ENCODE measurements at places on chromosomes 11 and 22.

DNA sequence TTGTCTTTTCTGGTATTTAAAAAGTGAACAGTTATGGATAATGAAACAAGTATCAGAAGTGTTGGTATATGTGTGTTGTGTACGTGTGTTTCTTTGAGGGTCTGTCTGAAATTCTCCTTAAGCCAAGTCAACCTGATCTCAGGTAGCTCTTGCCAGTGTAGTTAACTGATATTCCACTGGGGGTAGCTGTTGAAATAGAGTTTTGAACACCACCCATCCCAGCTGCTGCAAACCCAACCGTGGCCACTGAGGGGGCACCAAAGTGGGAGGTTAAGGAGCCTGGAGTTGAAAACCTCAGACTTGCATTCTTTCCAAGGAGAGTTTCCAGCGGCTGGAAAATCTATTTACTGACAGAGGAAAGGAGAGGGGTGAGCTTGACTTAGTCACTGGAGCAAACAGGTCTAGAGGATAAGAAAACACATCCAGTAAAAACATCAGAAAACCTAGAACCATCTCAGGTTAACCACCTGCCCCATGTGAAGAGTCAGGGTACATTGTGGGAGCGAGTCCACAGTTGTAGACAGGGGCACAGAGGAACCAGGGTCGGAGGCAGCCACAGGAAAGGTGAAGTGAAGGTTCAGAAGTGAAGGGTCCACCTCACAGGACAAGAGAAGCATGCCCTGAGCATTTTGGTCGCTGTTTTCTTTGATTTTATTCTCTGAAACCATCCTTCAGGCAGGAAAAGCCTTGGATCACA is 8.8 kb upstream of the CUL5 start:
- DNase-seq = no peak

DNA sequence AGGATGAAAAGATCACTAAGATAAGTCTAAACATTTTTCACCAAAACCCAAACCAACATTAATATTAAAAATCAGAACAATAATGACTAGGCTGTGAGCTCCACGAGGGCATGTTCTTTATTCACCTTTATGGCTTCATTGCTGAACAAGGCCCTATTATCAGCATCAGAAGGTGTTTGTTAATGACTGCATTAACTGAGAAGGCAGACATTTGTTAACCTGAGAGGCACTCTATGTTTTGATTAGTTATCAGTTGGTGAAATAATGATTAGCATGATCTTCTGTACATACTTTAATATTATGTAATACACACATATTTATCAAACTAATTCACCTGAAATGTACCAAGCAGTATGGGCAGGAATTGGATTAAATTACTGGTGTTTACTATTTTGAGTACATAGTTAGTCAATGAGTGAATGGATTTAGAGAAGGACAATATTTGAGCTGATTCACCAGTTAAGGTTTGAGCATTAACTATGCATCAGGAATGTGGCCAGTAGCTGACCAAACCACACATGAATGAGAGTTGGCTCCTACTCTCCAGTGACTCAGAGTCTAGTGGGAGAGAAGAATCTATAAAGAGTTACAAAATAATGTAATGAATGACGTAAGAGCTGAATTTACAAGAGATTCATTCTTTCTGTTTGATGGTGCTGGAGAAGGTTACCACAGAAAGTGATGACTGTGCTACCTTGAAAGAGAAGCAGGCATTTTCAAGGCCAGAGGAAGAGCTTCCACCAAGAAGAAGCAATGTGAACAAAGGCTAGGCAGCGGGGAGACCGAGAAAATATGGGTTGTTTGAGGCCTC is 6.7 kb downstream of the IL18 start:
- no peak for DNase-seq

- no peak for DNase-seq
These were observed 19.2 kb upstream of the OR56A3 start for GRCh38 chr11:5922749-5923426.

DNA sequence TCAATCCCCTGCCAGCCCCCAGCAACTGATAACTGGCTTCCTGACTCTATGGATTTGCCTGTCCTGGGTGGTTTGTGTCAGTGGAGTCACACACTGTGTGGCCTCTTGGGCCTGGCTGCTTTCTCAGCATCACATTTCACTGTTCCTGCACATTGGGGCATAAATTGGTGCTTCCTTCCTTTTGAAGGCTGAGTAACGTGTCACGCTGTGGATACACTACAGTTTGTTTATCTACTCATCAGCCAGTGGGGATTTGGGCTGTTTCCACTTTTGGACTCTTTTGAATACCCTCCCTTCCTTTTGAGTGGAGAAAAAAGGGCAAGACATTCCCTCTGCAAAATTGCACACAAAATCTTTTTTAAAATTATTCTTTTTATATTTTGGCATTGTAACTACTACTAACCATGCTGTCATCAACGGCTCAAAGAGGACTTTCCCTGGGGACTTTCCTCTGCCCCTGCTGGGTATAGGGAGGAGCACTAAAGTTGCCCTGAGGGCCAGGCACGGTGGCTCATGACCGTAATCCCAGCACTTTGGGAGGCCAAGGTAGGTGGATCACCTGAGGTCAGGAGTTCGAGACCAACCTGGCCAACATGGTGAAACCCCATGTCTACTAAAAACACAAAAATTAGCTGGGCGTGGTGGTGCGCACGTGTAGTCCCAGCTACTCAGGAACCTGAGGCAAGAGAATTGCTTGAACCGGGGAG is 7.8 kb upstream of the CELSR1 start:
- no peak for DNase-seq

DNA sequence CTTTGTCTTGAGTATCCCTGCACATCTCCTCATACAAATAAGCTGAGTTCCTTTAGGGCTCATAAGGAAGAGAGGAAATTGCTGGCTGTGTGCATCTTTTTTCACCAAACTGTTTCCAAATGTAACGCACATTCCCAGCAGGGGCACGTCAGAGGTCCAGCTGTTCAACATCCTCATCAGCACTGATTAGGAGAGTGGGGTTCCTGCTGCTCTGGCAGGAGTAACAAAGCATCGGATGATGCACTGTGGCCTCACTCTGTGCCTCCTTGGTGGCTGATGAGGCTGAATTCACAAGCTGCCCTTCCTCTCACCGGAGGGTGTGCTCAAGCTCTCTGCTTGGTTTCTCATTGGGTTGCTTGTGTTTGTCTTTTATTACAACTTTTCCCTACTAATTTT is 35.5 kb upstream of the SLC25A1 start:
- no peak for DNase-seq

GRCh38 chr11:44032299-44033085 is 15.3 kb upstream of the ACCSL start:
- no peak for DNase-seq

GRCh38 chr11:100003985-100004384 is 683.1 kb upstream of the ARHGAP42 start:
- DNase-seq = no peak

- DNase-seq = no peak
These were observed 10.9 kb upstream of the TSKU start for GRCh38 chr11:76772100-76772782.

GRCh38 chr11:35605706-35606105 is 12.6 kb upstream of the FJX1 start:
- no peak for DNase-seq

DNA sequence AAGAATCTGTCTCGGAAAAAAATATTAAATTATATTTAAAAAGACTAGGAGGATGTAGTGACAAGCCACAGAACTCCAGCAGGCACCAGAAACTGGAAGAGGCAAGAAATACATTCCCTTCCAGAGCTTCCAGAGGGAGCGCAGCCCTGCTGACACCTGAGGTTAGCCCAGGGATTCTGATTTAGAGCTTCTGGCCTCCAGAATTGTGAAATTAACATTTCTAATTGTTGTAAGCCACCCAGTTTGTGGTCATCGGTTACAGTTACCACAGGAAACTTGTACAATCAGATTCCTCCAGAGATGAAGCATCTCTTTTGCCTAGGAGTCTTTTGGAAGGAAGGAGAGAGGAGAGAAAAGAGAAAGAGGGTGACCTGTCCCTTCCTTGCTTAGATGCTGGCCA is 6.4 kb upstream of the UBASH3B start:
- DNase-seq = no peak

DNA sequence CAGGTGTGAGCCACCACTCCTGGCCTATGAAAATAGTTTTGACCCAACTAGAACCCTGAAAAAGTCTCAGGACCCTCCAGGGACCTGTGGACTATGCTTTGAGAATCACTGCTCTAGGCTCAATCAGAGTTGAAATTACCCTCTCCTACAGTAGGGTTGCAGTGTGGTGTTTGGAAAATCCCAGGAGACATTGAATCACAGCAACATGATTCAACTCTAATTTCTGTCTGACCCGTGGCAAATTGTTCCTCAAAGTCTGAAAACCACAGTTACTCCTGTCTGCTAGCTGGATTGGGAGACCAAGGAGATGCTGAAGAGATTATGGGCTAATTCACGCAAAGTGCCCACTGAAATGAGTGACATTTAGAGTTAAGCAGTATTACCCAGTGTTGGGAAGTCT is 5.4 kb upstream of the MTMR3 start:
- no peak for DNase-seq

DNA sequence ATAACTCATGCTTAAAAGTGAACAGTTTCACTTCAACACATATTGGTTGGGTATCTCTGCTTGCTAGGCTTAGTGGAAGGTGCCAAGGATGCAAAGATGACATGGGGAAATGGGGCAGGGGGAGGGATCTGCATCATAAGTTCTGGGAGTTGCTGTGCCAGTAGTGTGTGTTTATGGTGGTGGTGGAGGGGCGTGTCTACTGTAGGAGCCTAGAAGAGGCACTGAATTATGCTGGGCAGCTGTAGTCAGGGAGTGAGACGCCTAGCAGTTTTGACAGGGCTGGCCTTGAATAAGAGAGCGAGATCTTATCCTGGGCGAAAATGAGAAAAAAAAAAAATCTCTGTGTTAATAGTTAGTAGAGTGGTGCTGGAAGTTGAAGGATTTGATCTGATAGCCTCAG is 3.0 kb downstream of the ELMOD1 start:
- DNase-seq = no peak

- no peak for DNase-seq
These were observed 139.5 kb downstream of the CTTN start for GRCh38 chr11:70537576-70538571.

GRCh38 chr11:68013611-68014156 is 3.6 kb downstream of the ALDH3B1 start:
- DNase-seq = no peak

GRCh38 chr11:115505175-115505574 is 960 bp upstream of the CADM1 start:
- no peak for DNase-seq

GRCh38 chr22:36505998-36506635 is 723 bp downstream of the FOXRED2 start:
- no peak for DNase-seq

DNA sequence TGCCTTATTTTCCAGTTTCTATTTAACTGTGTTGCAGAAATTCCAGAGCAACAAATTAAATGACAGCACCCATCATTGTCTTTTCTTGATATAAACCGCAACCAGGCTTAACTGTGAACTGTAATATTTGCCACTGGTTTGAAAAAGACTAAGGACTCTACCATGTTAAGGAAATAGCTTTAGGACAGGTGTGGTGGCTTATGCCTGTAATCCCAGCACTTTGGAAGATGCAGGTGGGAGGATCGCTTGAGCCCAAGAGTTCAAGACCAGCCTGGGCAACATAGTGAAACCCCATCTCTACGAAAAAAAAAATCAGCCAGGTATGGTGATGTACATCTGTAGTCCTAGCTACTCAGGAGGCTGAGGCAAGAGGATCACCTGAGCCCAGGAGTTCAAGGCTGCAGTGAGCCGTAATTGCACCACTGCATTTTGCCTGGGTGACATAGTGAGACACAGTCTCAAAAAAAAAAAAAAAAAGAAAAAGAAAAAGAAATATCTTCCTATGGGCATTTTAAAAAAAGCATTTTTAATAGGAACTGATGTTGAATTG is 28.8 kb downstream of the HIRA start:
- no peak for DNase-seq

DNA sequence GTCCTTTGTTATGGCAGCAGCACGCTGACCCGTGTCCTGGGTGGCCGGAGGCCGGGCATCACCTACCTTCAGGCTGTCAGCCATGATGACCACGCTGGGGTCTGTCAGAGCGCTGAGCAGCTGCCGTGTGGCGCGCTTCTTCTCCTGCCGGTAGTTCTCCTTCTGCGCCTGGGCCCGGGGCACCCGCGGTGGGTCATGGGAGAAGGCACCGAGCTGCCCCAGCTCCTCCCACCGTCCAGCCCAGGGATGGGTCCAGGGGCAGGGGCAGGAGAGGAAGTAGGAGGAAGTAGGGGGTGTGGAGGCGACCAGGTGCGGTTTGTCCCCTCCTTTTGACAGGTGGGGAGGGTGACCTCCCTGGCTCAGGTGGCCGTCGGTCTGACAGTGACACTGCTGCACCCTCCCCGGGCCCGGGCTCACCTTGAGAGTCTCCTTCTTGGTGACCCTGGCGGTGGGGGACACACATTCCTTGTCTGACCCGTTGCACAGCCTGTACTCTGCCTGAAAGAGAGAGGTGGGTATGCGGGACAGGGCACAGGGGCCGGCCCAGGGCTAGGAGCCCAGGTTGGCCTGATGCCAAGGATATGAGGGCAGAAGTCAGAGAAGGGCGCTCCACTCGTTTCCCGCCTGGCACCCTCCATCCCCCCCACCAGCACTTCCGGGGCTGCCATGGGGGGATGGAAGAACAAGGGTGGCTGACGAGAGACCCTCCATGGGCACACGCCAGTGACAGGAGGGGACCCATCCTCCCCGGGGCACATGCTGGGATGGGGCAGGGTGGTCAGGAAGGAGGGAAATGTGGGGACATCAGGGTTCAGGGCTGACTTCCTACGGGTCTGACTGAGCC is 43.0 kb downstream of the OSBPL5 start:
- DNase-seq = no peak

DNA sequence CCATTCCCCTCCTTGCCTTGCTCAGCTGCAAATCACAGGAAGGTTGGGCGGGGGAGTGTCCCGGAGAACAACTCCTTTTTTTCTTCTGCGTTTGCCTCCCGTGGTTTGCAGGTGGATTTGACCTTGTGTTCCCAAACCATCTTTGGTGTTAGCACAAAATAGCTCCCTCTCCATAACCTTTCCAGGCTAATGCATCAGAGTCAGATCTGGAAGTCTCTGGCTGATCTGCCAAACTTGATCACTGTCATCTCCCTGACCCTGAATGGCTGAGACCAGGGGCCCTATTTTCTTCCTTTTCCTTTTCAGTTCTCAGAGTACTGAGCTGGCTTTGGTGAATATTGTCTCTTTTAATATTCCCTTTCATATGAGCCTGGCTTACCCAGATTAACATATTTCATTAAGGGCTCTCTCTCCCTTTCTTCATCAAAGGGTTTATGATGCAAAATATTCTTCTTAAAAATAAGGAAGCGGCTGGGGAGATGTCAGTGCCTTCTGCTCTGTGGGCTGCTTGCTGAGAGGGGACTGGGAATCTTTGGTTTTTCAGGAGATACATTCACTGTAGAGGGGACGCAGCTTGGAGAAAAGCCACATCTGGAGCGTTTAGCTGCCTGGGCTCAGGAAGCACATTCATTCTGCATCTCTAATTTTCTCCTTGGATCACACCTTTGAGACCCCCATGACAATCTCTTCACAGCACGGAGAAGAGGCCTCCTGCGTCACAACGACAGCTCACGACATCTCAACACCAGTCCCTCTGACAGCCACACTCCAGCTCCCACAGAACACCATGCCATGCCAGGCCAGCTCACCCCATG is 148.3 kb downstream of the CEP164 start:
- DNase-seq = no peak

- no peak for DNase-seq
These were observed 15.0 kb downstream of the SYT13 start for GRCh38 chr11:45270946-45271716.

- DNase-seq = no peak
These were observed 34.9 kb downstream of the JRKL start for GRCh38 chr11:96424693-96425092.
